Ecto neural progenitor cell (in vitro differentiated cells): ENCODE measurements at places on chromosomes 2 and 18.
A peak's percentile ranks its signal among the peaks of the same experiment; 100 is the strongest.

GRCh38 chr2:136247204-136247950 lies 129.4 kb upstream of the CXCR4 start:
- DNase-seq = no peak

DNA sequence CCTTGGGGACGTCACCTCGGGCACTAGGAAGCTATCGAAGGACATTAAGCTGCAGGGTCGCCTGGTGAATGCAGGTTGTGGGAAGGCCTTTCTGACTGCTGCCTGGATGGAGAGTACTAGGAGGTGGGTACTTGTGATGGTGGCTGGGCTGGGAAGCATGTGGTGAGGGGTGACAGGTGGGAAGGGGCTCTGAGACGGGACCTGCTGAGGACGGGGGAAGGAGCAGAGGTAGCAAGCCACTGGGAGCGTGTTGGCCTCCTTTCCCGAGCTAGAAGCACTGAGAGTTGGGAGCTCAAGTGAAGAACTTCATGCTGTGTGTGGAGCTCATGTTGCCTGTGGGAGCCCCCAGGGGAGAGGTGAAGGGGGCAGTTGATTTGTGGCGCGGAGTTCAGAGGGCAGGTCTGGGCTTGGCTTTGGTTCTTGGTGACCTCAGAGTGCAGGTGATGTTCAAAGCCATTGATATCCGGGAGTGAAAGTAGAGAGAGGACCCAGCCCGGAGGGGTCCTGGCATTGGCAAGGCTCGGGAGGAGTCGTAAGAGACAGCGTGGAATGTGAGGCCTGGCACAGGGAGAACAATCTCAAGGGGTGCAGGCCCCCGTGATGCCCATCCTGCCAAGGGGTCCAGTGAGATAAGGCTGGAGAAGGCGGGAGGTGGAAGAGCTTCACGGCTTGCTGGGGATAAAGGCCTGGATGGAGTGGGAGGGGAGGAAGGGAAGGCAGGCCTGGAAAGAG lies 13.2 kb downstream of the MROH2A start:
- peak; percentile 22 for DNase-seq

GRCh38 chr2:88854528-88854927 lies 163.1 kb downstream of the RPIA start:
- no peak for DNase-seq

DNA sequence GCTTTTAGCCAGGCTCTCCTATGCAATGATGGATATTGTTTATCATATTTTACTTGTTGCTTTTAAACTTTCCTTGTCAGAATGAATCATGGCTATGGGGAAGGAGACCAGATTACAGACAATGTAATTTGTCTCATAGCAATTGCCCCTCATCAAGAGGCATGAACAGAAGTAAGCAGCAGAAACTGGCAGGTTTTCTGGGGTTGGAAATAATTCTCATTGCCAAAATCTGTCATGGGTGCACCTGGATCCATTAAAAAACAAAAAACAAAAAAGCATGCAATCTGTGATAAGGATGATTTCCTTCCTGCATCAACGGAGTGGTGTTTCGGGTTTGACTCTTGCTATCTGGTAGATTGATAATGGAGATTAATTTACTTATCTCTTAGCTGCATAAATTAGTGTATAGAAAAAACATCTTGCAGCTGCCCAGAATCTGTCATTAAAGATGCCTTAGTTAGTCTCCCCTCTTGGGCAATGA lies 419.6 kb downstream of the SOX11 start:
- no peak for DNase-seq

DNA sequence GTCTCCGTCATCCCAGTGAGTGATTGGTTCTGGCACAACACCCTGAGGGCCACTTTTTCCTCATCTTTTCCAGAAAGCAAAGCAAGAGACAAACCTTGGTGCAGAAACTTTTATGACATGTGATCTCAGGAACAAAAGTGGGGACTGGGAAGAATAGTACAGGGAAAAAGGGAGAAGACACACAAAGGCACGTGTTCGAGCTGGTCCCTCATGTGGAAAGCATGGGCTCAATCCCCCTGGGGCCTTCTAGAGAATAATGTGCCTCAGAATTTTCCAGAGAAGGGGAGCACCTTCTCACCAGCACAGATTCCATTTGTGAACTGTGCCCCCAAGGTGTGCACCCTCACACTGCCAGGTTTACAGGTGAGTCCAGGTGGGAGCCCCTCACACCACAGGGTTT lies 312.6 kb downstream of the FBXO15 start:
- no peak for DNase-seq

- DNase-seq = no peak
Measured at GRCh38 chr2:162092658-162093556, 18.9 kb upstream of the DPP4 start.

- no peak for DNase-seq
Measured at GRCh38 chr2:216292475-216292874, 79.8 kb downstream of the MARCHF4 start.

- no peak for DNase-seq
Measured at GRCh38 chr2:215879977-215880940, 133.1 kb downstream of the MREG start.

DNA sequence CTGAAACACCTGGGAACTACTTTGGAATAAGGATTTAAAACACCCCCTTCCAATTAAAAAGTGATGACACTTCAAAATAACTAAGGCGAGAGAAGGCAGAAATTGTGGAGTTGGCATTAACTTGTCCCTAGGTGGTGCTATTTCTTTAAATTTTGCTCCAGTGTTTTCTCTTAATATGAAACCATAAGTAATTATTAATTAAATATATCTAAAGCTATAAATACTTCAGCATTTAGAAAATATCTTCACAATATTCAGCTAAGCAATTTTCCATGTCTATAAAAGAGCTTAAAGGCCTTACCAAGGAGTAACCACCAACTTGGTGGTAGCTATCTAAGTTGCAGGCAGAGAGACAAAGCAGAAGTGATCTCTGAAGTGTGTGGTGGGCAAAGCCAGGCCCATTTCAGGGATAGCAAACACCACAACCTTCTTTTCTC lies 186.8 kb upstream of the PGAP1 start:
- no peak for DNase-seq

DNA sequence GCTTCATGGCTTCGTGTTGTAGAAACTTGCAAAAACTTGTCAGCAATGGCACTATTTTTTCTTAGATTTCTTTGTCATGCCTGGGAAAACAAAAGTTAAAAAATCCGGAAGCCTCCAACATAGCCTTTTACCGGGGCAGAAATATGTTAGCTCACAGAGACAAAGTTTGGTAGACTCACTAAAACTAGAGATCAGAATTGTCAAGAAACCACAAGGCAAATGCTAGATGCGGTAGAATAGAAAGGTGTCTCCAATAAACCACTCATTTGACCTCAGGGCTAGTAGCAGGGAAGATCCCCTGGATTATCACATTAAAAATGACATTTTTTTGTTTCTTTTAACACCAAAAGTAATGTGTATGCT lies 405 bp downstream of the CASP10 start:
- DNase-seq = no peak

DNA sequence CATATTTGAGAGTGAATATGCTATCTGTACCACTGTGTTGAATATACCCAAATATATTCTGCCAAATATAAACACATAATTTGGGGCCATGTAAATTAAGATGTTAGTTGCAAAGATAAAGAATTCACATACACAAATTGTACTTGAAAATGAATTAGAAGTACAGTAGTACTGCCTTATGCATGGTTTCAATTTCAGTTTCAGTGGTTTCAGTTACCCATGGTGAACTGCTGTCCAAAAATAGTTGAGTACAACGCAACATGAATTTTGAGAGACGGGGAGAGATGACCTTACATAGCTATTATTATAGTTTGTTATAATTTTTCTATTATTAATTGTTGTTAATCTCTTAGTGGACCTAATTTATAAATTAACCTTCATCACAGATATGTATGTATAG lies 1313.0 kb upstream of the FAM98A start:
- no peak for DNase-seq

DNA sequence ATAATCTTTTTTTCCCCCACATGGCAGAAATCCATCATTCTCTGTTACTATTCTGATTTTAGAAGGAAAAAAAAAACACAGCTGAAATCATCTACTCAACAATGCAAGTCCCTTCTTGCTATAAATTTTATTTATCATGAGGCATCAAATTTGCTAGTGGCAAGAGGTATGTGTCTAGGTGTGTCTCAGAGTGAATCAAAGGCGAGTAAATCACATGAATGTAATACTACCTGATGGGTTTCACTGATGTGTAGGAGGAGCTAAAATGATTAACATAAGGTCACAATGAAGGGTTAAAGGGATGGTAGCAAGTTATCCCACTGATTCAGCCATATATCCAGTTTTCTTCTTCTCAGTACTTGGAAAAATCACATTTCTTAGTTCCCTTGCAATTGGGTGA lies 24.5 kb upstream of the PELI1 start:
- no peak for DNase-seq

GRCh38 chr2:61995065-61995464 lies 89.6 kb downstream of the COMMD1 start:
- DNase-seq = no peak

DNA sequence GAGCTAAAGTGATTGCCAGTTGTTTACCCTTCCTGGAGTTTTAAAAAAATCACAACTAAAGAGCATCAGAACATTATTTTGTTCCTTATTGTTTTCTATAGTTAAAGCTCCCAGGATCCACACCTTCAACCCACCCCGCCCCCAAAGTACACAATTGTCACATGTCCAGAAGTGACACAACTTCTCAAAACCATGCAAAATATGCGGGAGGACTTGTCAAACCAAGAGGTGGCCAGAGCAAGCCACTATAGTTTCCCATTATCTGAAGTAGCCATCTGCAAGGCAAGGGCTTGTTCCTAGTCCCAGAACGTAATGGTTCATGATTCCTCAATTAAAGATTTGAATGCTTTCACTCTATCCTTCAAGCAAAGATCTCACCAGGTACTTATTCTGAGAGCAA lies 9.9 kb upstream of the INO80C start:
- no peak for DNase-seq

DNA sequence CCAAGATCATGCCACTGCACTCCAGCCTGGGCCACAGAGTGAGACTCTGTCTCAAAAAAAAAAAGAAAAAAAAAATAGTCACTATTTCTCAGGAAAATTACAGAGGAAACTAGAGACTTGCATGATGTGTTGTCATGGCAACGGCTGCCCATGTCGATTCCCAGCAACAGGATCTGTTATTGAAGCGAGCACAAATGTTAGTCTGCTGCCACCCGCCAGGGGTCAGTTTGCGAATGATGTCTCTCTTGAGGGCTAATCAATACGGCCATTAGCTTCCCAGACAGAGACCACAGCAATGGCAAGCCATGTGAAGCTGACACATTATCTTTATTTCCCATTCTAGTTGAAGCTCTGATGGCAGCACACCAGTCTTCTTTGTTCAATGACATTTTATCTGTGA lies 32.4 kb upstream of the ACYP2 start:
- DNase-seq = no peak

DNA sequence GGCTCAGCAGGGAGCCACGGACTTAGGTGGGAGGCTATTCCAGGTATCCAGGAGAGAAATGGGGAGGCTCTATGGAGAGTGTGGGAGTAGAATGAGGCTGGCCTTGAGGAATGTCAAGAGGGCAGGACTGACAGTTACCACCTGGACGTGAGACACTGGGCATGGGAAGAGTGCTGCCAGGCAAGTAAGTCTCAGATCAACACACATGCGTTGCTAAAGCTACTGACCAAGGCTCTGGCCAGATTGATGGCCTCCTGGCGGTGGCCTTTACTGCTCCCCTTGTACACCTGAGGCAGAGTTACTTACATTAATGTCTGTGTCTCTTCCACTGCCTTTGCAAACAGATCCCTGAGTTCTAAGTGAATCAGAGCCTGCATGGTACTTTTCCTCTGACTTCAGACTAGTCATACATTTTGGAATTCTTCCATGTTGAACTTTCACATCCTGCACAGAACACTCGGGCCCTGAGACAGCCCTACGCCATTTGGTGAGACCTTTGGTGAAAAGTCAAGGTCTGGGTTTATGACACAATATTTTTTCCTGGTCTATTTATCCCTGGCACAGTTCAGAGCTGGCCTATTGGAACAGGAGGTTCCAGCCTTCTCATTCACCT lies 398.8 kb upstream of the TRIB2 start:
- DNase-seq = no peak

GRCh38 chr18:77206676-77207374 lies 42.8 kb upstream of the GALR1 start:
- DNase-seq = no peak

DNA sequence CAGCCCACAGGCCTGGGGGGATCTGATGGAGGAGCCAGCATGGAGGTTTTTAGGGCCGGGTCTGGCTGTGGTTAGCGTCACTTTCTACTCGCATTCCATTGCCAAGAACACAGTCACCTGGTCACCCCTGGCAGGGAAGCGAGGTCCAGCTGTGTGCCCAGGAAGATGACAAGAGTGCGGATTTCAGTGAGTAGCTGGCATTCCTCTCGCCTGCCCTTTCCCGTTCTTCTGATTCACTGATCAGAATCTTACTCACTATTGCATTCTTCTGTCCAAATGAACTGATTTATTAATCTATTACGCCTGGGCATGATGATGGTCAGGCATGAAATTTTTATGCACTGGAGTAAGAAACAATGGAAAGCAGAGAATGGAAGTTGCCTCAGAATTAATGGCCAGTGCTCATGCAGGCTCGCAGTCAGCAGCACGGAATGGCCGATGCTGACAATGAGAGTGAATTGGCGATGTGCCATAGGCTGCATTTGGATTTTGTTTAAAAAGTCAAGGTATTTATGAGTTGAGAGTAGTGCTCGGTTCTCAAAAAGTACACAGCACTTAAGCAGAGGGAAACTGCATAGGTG lies 76.4 kb upstream of the MGAT5 start:
- no peak for DNase-seq

GRCh38 chr2:72931280-72931910 lies 14.1 kb downstream of the EMX1 start:
- no peak for DNase-seq

DNA sequence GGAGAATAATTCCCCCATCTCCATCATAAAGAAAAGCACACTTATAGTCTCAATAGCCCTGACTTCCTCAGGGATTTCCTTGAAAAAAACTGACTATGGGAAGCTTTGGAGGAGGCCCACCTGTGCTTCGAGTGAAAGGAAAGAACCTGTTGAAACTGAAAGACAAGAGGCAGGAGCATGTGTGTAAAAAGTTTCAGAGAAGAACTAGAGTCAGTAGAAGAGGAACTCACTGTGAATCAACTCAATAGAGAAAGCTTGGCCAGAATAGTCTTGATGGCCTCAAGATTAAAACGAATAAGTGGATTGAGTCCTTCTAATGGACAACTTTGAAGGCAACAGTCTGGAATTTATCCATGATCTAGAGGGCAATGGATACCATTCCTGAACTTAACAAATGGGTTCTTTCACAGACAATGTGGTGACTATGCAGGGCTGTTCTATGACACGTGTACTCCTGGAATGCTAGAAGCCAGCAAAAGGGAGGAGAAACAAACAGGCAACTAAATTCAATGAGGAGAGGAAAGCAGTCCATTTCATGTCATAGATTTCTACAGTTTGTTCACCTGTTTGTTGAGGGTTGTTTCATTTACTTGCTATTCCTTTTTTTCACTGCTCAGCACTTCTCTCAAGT lies 442.3 kb downstream of the GRB14 start:
- DNase-seq = no peak

DNA sequence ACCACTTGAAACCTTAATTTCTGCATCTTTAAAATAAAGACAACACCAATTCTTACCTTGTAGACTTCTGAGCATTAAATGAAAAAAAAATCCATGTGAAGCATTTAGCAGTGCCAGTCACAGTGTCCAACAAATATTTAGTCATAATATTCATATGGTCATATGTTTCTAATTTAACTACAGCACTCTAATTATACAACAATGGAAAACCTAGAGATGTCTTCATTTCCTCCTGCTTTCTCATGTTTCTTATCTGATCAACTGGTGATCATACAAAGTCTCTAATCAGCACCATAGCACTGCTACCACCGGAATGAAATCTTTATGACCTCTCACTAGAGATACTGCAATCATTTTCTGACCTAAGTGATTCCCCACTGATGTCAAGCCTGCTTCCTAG lies 10.2 kb upstream of the SCN3A start:
- DNase-seq = no peak
